ENCODE measurements at places on chromosomes 1 and 21.
A peak's percentile ranks its signal among the peaks of the same experiment; 100 is the strongest.

- DNase-seq = no peak
- peaks cover 8% of the 10 kb centered on the region for H3K4me1 ChIP-seq
- H3K36me3 ChIP-seq = no peaks in the 10 kb centered on the region
- H3K4me3 ChIP-seq = no peak overlapping the region
Measured at GRCh38 chr1:162177126-162177525, 107.6 kb downstream of the NOS1AP start.

DNA sequence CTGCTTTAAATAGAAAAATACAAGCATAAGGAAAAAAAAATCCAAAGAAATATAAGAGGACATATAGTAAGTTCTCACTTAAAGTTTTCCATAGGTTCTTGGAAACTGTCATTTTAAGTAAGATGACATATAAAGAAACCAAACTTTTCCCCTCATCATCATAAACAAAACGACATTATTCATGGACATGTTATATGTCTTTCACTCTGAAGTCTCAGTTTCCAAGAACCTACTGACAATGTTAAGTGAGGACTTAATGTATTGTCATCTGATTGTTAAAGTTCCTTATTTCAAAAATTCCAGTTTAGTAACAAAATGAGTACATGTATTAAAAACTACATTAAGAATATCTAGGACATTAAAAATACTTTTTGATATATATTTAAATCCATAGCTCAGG is 69.6 kb upstream of the GFI1 start:
- no peak for DNase-seq
- H3K4me3 ChIP-seq = no peak overlapping the region
- no peaks in the 10 kb centered on the region for H3K27me3 ChIP-seq

- H3K36me3 ChIP-seq = no peaks in the 10 kb centered on the region
- H3K4me1 ChIP-seq = peaks cover 2% of the 10 kb centered on the region
- H3K4me3 ChIP-seq = no peak overlapping the region
Measured at GRCh38 chr1:46065405-46065804, 67.0 kb downstream of the PIK3R3 start.

GRCh38 chr1:42272920-42273319 is 62.1 kb downstream of the FOXJ3 start:
- H3K36me3 ChIP-seq = no peaks in the 10 kb centered on the region
- no peak for DNase-seq
- H3K4me3 ChIP-seq = no peak overlapping the region
- no peaks in the 10 kb centered on the region for H3K4me1 ChIP-seq
- H3K27me3 ChIP-seq = no peaks in the 10 kb centered on the region

DNA sequence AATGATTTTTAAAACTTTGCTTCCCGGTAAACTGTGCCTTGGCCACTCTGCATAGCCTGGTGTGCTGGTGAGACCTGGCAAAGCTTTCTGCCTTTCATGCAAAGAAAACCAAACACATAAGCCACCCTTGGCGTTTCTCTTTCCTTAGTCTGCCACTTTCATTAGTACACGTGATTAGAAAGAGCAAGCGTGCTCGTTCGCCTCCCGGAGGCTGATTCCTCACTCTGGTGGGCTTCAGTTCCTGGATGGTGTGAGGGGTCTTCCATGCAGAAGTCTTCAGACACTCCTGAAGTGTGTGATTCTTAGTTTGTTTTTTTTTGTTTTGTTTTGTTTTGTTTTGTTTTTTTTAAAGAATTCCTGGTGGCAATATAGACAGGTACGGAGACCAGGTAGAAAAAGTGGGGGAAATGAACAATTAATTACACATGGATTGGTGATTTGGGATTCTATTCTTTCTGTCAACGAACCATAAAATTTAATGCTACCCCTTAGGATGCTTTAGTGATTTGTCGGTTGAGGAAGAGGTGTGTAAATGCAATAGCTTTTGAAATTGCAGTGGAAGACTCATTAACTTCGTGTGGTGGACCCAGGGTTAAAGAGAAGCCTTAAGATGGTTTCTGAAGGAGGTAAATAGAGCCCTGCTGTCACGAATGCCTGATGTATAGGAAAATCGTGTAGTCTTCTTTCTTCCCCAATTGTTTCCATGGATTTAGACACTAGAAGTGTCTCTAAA is 2.1 kb downstream of the GALNT2 start:
- no peak for DNase-seq
- H3K4me3 ChIP-seq = no peak overlapping the region
- no peak overlapping the region for H3K27ac ChIP-seq
- H3K4me1 ChIP-seq = peaks cover 11% of the 10 kb centered on the region
- H3K36me3 ChIP-seq = no peaks in the 10 kb centered on the region
- H3K27me3 ChIP-seq = no peaks in the 10 kb centered on the region

- H3K27me3 ChIP-seq = no peaks in the 10 kb centered on the region
- no peak overlapping the region for H3K4me3 ChIP-seq
- no peaks in the 10 kb centered on the region for H3K36me3 ChIP-seq
- H3K4me1 ChIP-seq = no peaks in the 10 kb centered on the region
- no peak overlapping the region for H3K27ac ChIP-seq
- no peak for DNase-seq
Measured at GRCh38 chr1:182768963-182769362, 20.6 kb upstream of the NPL start.

DNA sequence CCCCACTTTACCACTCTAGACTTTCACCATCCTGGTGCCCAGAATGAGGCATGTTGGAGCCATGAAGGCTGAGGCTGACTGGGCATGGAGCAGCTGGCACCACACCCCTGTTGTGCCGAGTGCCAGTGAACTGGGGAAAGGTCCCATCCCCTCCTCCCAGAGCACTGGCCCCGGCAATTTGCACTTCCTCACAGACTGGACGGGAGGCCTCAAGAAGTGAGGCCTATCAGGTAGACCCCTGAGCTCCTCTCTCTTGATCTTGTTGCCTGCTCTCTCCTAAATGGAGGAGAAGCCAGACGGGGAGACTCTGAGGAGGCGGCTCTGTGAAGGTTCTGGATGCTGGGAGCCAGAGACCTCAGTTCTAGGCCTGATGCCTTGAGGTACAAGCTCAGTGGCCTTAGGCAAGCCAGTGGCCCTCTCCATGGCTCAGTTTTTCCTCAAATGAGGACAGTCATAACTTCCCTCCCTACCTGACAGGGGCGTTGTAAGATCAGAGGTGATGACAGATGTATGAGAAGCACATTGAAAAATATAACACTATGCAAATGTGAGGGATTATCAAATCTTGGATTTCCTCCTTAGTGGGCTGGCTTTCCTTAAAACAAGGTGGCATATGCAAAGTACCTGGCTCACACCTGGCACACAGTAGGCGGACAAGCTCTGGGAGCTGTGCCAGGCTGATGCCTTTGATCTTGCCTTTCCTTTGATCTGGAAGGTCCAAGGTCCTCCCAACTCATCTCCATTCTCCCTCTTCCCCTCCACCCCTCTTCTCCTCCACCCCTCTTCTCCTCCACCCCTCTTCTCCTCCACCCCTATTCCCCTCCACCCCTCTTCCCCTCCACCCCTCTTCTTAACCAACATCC is 6.7 kb downstream of the GRHL3 start:
- no peaks in the 10 kb centered on the region for H3K36me3 ChIP-seq
- peaks cover 21% of the 10 kb centered on the region for H3K4me1 ChIP-seq
- DNase-seq = no peak
- H3K4me3 ChIP-seq = no peak overlapping the region
- peaks cover 77% of the 10 kb centered on the region for H3K27me3 ChIP-seq

DNA sequence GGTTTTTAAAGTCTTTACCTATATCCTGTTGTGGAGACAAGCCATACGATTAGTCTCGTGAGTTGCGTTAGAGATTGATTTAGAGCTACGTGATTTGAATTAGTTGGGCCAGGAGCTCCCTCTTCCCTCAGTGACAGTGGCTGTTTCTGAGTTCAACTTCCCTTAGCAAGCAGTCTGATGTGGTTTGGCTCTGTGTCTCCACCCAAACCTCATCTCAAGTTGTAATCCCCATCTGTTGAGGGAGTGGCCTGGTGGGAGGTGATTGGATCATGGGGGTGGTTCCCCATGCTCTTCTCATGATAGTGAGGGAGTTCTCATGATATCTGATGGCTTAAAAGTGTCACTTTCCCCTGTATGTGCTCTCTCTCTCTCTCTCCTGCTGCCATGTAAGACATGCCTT is 192.9 kb upstream of the PTGFR start:
- H3K4me1 ChIP-seq = no peaks in the 10 kb centered on the region
- no peaks in the 10 kb centered on the region for H3K27me3 ChIP-seq
- no peak overlapping the region for H3K4me3 ChIP-seq
- no peak overlapping the region for H3K27ac ChIP-seq
- no peaks in the 10 kb centered on the region for H3K36me3 ChIP-seq
- DNase-seq = no peak

DNA sequence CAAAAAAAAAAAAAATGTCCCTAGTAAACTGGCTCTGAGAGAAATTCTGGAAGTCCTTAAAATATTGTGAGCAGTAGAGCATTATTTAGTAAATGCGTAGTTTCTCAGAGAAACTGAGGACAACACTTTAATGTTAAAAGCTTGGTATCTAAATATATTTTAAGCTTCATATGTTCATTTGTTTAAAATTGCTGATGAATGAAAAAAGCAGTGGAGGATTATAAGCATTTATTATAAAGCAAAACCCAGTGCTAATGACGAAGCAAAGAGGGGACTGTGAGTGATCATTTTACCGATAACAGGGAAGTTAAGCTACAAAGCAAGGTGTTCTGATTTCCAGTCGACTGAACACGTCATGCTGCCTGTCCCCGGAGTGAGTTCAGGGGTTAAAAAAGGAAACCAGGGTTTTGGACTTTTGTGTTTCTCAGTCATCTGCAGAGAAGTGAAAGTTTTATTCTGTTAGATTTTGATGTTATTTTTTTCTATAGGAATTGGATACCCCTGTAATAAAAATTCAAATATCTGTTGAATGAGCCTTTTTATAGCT is 64.5 kb upstream of the SCCPDH start:
- DNase-seq = no peak
- H3K36me3 ChIP-seq = no peaks in the 10 kb centered on the region
- no peak overlapping the region for H3K4me3 ChIP-seq
- no peak overlapping the region for H3K27ac ChIP-seq

- H3K4me3 ChIP-seq = no peak overlapping the region
- H3K27ac ChIP-seq = no peak overlapping the region
- DNase-seq = no peak
- peaks cover 9% of the 10 kb centered on the region for H3K4me1 ChIP-seq
Measured at GRCh38 chr1:51420867-51421627, 90.7 kb upstream of the TTC39A start.

- H3K4me3 ChIP-seq = no peak overlapping the region
- no peaks in the 10 kb centered on the region for H3K4me1 ChIP-seq
- no peaks in the 10 kb centered on the region for H3K36me3 ChIP-seq
- no peak overlapping the region for H3K27ac ChIP-seq
- no peaks in the 10 kb centered on the region for H3K27me3 ChIP-seq
- no peak for DNase-seq
Measured at GRCh38 chr1:196115646-196116045, 492.6 kb downstream of the KCNT2 start.

- H3K4me3 ChIP-seq = peak overlapping the region; percentile 70
- peak overlapping the region; percentile 87 for H3K27ac ChIP-seq
- DNase-seq = no peak
- peaks cover 30% of the 10 kb centered on the region for H3K4me1 ChIP-seq
- H3K36me3 ChIP-seq = peaks cover 1% of the 10 kb centered on the region
- H3K27me3 ChIP-seq = no peaks in the 10 kb centered on the region
Measured at GRCh38 chr1:54407154-54407403, 885 bp upstream of the SSBP3 start.

- no peak overlapping the region for H3K27ac ChIP-seq
- no peaks in the 10 kb centered on the region for H3K4me1 ChIP-seq
- no peak overlapping the region for H3K4me3 ChIP-seq
- no peaks in the 10 kb centered on the region for H3K27me3 ChIP-seq
Measured at GRCh38 chr1:174988986-174989385, 10.8 kb upstream of the CACYBP start.

DNA sequence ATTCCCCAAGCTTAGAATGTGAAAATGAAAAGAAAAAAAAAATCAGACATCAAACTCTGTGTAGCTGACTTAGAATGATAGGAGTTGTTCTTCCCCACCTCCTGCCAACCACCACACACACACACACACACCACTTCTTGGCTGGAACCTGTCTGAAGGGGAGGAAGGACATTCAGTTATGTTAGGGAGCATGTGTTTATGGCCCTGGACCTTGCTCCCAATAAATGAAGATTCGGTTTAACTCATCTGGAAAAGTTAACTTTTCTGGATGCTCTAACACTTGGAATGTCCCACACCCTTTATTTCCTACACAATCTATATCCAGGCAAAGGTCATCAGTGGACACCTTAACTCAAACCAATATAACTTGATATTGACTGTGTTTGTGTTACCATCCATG is 112.4 kb downstream of the DAB1 start:
- no peaks in the 10 kb centered on the region for H3K27me3 ChIP-seq
- DNase-seq = no peak
- no peak overlapping the region for H3K27ac ChIP-seq
- H3K36me3 ChIP-seq = no peaks in the 10 kb centered on the region
- H3K4me3 ChIP-seq = no peak overlapping the region

DNA sequence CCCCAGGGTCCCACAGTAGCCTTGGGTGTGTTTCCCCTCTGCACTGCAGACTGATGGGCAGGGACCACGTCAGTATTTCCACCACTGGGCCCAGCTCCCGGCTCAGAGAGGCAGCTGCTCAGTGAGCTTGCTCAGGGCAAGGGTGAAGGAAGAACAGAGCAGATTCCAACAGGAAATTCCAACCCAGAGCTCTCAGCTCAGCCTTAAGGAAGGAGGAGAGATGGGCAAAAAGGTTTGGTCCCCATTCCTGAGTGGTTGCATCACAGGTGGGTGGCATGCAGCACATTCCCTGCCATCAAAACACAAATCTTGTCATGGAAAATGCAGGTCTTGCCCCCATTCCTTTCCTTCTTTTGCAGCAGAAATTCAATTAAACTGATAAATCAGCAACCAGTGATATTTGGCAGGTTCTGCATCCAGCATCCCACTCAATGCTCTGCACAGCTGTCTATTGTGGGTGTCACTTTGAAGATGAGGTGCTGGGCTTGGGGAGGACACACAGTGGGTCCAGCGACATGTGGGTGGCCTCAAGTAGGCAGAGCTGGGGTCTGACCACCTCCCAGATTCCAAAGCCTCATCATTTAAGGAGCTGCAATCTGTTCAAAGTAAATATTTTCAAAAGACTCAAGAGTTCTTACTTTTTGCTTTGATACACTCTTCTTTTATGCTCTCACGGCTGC is 315.4 kb downstream of the DSCAM start:
- H3K27ac ChIP-seq = no peak overlapping the region
- DNase-seq = no peak
- H3K36me3 ChIP-seq = no peaks in the 10 kb centered on the region
- no peaks in the 10 kb centered on the region for H3K27me3 ChIP-seq

DNA sequence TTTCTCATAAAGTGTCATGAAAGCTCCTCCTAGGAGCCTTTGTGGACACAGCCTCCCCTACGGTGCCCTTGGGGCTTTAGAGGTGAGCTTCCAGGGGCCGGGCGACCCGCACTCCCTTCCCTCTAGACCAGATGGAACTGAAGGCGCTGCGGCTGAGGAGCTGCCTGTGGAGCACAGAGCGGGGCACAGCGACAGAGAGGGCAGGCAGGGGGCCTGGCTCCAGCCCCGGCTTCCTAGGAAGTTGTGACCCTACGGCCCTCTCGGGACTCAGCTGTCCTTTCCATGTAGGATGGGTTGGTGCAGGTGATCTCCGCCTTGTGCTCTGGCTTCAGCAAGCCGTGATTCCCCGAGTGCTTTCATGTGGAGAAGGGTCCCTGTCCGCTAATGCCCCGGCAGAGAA is 23.6 kb upstream of the NEK2 start:
- H3K36me3 ChIP-seq = no peaks in the 10 kb centered on the region
- no peaks in the 10 kb centered on the region for H3K27me3 ChIP-seq
- no peak overlapping the region for H3K27ac ChIP-seq
- H3K4me1 ChIP-seq = peaks cover 12% of the 10 kb centered on the region

All from HCT116 (cell line).